NCI-H446 treated with DMSO at 0.1 percent for 48 hours (cell line): ENCODE measurements at places on chromosomes 5 and 9.

GRCh38 chr5:82295144-82295543 is 17.0 kb upstream of the RPS23 start:
- DNase-seq: no peak

DNA sequence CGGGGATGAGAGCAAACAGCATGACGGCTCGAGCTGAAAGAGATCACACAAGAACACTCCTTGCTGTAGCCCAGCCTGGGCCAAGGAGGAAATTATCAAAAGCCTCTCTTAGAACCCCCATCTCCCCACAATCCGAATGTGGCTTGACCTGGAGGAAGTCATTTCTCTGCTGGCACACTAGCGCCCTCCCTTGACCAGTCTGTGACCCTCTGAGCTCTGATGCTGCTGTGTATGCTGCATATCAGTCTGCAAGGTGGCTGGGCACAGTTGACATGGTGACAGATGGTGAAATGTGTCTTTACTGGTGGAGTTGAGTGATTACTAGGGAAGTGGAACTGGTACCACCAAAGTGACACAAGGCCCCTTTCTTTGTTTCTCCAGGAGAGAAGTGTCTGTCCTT is 3.3 kb downstream of the SLC46A2 start:
- DNase-seq: no peak

DNA sequence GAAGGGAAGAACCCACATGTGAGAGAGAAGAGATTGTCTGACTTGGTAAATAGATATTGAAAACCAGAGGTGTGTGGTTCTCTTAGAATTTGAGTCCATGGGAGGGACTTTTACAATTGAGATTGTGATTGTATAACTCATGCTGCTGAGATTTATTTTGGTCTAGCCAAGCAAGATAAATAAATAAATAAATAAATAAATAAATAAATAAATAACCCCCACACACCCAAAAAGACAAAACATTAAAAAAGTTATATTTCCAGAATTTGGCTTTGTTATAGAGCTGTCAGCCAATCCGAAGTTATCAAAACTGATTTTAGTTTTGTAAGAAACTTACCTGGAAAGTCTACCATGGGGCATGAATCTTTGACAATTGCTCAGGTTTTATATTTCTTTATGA is 416.6 kb downstream of the ZSWIM6 start:
- no peak for DNase-seq

DNA sequence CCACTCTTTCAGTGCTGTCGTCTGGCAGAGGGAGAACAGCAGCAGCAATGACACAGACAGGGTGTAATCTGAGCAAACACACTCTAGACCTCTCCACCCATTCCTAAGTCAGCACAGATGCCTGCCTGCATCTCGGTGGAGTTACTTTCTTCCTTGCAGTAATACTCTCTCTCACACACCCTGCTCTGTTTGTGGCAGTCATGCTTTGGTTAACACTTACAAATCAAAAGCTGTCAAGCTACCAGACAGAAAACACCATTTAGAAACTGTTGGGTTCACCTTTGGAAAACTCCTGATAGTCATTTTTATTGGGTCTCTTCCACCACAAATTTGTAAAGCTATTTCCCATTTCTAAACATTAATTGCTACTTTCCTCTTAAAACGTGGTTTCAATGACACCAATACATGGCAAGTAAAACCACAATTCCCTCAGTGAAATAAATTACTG is 27.3 kb downstream of the LHFPL2 start:
- no peak for DNase-seq

DNA sequence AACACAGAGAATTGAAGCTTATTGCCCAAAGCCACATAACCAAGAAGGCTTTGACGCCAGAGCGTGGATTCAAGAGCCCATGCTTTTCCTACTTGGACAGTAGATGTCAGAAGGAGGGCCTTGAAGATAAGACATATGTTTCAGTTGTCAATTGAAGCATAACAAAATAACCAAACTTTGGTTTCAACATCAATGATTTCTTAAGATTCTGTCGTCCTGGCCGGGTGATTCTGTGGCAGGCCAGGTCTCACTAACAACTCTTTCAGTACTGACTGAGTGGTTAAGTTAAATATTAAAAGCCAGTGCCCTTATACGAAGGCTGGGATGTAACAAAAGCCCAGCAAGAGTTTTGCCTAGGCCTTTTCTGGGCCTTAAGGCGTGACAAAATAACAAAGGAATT is 94.0 kb downstream of the RCL1 start:
- DNase-seq: no peak

DNA sequence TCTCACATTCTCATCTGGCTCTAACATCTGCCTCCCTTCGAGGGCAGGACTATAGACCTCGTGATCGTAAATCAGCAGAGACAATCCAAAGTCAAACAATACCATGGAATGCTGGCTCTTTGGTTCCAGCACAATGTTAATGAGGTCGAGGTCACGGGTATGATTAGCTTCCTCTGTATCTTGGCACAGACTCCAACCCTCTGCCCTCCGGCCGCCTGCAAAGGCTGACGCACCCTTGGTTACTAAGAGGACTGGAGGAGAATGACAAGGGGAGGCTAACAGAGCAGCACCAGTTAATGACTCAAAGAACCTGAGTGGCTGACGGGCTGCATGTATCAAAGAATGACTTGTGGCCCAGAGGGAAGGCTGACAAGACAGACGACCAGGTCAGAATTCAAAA is 10.1 kb downstream of the LHFPL2 start:
- no peak for DNase-seq

GRCh38 chr5:179421144-179421901 is 76.1 kb upstream of the ADAMTS2 start:
- no peak for DNase-seq

DNA sequence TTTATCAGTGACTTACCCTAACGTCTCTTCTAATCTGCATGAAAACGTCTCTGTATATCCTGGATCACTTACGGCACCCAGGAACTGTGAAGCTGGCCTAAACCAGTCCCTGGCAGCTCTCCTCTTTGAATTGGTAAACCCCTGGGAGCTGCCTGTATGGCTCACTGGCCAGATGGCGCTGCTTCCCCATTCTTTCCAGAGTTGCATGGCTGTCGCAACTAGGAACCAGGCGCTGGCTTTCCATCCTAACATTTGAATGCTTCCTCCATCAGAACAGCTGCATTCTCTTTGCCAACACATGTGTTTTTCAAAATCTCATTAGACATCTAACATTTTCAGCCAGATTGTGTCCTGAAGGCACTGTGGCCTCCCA is 8.0 kb upstream of the PCA3 start:
- DNase-seq: peak; percentile 3

GRCh38 chr9:118148990-118149389 is 444.8 kb downstream of the TLR4 start:
- no peak for DNase-seq

DNA sequence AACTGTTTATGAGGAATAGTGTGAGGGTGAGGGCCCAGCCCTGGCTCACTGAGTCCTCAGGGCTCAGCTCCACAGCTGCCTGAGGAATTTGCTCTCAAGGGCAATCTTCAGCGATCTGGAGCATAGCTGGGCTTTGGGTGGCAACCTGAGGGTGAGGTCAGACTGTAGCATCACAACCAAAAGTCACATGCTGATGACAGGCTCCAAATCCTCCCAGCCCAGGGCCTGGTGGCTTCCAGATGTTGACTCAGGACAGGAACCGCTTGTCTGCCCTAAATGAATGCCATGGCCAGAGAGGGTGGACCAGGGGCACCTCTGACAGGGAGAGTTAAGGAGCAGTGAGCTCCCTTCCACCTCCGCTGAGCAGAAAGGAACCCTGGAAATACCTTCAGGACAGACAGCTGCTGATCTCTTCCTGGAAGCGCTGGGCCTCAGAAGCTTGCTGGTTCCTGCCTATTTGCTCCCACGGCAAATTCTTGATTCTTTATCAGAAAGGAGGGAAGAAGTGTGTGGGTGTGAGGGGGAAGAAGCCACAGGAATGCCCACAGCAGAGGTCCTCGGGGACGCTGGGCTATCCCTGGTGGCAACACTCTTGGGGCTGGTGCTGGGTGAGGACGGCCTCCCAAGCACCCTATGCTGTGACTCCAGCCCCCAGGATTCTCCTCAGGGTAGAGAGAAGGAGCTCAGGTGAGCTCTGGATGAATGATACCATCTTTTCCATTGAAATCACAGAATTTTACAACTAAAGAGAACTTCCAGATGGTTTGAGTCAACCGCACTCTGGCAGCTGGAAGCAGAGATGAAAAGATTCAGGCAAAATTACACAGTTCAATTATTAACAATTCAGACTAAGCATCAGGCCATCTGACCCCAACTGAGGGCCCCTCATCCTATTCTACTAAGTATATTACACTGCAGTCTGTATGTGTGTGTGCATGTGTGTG is 13.8 kb upstream of the CTSL start:
- no peak for DNase-seq

DNA sequence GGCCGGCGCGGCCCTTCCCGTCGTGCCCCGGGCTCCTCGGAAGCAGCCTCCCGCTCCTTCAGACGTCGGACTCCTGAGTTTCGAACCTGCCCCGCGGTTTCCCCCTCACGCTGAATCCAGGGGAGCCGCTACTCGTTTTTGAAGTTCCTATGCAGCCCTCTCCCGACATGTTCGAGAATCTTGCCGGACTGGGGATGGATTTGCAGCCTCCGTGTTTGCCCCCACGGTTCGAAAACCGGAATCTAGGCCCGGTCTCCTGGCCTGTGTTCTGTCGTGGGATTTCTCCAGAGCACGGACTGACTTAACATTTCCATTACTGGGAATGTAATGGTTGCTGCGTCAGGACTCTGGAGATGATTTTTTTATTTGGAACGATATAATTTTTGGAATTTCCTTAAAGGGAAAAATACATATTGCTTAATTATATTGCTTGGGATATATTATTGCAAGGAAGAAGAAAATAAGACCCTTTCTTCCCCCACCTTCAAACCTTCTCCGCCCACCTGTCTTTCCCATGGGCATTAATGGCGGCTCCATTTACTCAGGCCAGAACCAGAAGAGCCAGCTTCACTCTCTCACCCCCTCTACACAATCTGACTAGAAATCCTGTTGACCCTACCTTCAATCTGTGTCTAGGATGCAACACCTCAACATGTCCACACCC is 8.5 kb upstream of the MGAT1 start:
- DNase-seq: no peak

DNA sequence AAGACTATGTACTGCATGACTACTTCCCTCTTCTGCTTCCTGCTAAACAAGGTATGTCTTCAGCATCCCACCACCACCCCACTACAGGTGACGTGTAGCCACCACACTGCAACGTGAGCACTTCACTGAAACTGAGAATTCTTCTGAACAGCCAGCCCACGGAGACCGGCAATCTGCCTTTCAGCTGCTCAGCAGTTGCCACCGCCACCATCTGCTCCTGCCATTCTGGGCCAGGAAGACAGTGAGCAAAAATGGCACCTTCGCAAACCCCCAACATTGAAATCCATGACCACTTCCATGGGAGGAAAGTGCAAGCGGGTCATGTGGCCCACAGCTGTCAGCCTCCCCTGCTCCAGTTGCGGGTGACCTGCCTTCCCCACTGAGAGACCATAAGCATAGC is 443.4 kb upstream of the ST8SIA4 start:
- DNase-seq: no peak

DNA sequence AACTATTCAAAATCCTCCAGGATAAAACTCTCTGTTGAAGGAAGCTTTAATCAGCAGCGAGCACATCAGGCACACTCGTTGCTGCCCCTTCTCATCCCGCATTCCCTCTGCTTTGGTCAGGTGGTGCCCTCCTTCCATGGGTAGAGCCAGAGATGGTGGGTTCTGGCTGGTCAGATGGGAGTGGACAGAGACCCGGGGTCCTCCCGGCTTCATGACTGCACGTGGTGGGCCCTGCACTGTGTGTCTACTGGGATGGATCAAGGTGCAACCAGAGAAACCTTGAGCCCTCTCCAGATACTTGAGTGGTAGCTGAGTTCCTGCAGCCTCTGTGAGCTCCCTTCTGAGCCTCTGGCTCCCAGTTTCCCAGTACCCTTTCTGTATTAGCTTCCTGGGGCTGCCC is 36.3 kb downstream of the ROPN1L start:
- DNase-seq: no peak

- DNase-seq: no peak
These were observed 15.0 kb upstream of the HSPB3 start for GRCh38 chr5:54440456-54440893.

- DNase-seq: no peak
These were observed 70.6 kb downstream of the MAST4 start for GRCh38 chr5:66666778-66667177.

GRCh38 chr5:144033486-144033885 is 137.0 kb downstream of the YIPF5 start:
- DNase-seq: no peak

DNA sequence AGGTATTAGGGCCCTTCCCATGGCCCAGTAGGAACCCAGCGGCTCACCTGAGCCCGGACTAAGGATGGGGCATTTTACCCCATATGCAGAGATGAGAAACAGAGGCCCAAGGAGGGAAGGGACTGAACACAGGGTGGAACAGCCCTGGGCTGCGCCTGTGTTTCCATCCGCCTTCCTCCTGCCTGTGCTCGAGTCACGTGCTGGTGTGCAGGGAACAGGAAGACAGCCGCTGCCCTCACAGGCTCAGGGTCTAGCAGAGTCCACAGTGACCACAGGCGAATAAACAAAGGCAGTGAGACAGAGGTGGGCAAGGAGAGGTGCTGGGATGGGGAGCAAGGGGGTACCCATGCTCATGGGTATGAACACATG is 129.4 kb downstream of the C9orf50 start:
- no peak for DNase-seq

DNA sequence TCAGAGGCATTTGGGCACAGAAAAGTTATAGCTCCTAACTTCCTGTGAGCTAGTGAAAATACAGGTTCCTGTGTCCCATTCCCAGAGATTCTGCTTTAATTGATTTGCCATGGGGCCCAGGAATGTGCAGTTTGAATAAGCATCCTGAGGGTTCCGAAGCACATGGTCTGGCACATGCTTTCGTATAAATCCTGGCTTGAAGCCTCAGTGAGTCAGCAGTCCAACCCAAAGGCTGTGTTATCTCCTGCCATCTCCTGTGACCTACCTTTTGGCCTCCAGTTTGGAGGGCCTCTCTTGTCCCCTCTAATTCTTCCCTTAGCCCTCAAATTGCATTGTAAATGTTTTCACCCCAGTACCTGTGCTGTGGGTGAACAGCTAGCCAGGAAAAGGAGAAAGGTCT is 183.8 kb downstream of the NR3C1 start:
- no peak for DNase-seq

GRCh38 chr9:32172256-32172655 is 212.2 kb upstream of the ACO1 start:
- no peak for DNase-seq

DNA sequence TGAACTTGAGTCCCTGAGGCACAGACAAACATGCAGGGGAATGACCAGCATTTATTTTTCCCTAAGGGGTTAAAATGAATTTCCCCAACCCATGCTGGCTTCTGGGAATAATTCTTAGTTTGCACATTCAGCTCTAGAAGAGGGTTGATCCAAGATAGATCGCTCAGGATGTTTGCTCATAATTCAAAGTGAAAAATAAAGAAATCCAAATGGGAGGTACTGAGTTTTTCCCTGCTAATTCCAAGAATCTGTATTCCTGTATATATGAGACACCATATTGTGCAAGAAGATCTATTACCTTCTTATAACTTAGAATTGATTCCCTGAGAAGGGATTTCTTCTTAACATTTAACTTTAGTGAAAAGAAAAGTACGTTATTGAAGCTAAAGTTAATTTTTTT is 96.2 kb downstream of the VCAN start:
- DNase-seq: no peak

GRCh38 chr5:72955143-72955767 is 586 bp upstream of the FCHO2 start:
- no peak for DNase-seq
